Epithelial cell of proximal tubule (primary cell): ENCODE measurements at places on chromosomes 16 and 17.

GRCh38 chr17:27295945-27296344 lies 2.0 kb downstream of the WSB1 start:
- DNase-seq, result no peak

GRCh38 chr17:28949185-28950016 lies 1.9 kb downstream of the PHF12 start:
- no peak for DNase-seq

DNA sequence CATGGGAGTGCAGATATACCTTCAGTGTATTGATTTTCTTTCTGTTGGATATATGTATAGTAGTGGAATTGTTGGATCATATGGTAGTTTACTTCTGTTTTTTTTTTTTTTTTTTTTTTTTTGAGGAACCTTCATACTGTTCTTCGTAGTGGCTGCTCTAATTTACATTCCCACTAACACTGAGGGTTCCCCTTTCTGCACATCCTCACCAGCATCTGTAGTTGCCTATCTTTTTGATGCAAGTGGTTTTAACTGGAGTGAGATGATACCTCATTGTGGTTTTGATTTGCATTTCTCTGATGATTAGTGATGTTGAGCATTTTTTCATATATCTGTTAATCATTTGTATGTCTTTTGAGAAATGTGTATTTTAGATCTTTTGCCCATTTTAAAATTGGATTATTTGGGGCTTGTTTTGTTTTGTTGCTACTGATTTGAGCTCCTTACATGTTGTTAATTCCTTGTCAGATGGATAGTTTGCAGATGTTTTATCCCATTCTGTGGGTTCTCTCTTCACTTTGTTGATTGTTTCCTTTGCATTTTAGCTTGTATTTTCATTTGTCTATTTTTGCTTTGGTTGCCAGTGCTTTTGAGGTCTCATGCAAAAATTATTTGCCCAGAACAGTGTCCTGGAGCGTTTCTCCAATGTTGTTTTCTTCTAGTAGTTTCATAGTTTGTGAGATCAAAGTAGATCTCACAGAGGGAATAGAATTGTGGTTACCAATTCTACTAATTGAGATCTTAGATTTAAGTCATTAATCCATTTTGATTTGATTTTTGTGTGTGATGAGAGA lies 25.0 kb upstream of the BCAS3 start:
- DNase-seq, result no peak

DNA sequence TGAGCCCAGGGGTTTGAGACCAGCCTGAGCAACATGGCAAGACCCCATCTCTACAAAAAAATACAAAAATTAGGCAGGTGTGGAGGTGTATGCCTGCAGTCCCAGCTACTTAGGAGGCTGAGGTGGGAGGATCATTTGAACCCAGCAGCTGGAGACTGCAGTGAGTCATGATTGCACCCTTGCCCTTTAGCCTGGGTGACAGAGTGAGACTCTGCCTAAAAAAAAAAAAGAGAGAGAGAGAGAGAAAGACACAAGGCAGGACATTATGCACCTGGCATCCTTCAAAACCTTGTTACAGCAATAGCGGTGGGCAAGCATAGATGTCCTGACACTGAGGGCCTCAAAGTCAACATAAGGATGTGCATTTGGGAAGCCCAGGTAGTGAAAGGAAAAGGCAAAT lies 19.9 kb upstream of the SIAH1 start:
- DNase-seq, result no peak

GRCh38 chr17:21210411-21211076 lies 3.4 kb downstream of the TMEM11 start:
- DNase-seq, result no peak

- DNase-seq, result no peak
Measured at GRCh38 chr17:5241861-5242671, 7.4 kb upstream of the SCIMP start.

- DNase-seq, result no peak
Measured at GRCh38 chr16:84937196-84938005, 73.9 kb downstream of the ZDHHC7 start.

GRCh38 chr16:58280846-58281301 lies 14.0 kb downstream of the PRSS54 start:
- DNase-seq, result no peak

GRCh38 chr17:48375356-48375755 lies 54.7 kb downstream of the SKAP1 start:
- peak; percentile 79 for DNase-seq

DNA sequence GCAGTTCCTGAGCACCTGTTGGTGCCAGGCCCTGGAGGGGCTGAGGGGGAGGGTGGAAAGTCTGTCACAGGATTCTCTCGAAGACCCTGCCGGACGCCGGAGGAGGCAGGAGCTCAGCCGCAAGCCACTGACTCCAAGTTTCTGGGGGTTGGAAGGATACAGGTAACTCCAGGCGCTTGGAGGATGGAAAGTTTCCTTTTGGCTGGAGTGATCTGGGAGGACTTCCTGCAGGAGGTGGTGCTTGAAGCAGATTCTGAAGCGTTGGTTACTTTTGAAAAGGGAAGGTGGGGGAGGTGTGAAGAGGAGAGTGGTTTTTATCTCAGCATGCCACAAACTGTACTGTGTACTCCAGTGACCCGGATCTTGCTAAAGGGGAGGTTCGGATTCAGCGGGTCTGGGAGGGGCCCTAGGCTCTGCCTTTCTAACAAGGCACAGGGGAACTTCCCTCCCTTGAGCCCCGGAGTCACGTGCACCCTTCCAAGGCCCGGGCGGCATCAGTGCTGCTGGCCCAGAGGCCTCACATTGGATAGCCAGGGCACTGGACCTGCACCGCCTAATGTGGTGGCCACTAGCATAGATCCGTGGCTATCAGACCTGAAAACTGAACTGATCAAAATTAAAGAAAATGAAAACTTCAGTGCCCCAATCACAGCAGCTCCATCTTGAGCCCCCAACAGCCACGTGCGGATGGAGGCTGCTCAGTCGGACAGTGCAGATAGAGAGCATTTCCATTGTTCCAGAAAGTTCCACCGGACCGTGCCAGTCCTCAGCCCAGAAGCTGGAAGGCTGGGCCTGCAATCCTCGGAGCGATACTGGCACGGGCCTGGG lies 42.2 kb upstream of the GSE1 start:
- DNase-seq, result no peak

GRCh38 chr17:71849783-71850768 lies 270.7 kb upstream of the SOX9 start:
- peak; percentile 37 for DNase-seq

- DNase-seq, result no peak
Measured at GRCh38 chr17:17902877-17903276, 66.1 kb upstream of the SREBF1 start.

GRCh38 chr16:85681255-85681654 lies 7.5 kb downstream of the GINS2 start:
- DNase-seq, result no peak

DNA sequence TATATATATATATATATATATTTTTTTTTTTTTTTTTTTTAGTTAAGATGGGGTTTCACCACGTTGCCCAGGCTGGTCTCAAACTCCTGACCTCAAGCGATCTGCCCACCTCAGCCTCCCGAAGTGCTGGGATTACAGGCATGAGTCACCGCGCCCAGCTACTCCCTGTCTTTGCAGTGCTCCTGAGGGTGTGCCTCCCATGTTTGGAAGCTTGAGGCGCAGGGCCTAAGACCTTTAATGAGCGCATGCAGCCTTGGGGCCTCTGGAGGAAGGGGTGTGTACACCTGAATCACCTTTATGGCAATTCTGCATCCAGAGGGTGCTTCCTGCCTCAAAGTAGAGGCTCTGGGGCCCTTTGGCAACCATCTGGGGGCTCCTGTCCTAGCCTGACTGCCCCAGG lies 219.4 kb upstream of the CIBAR2 start:
- no peak for DNase-seq

DNA sequence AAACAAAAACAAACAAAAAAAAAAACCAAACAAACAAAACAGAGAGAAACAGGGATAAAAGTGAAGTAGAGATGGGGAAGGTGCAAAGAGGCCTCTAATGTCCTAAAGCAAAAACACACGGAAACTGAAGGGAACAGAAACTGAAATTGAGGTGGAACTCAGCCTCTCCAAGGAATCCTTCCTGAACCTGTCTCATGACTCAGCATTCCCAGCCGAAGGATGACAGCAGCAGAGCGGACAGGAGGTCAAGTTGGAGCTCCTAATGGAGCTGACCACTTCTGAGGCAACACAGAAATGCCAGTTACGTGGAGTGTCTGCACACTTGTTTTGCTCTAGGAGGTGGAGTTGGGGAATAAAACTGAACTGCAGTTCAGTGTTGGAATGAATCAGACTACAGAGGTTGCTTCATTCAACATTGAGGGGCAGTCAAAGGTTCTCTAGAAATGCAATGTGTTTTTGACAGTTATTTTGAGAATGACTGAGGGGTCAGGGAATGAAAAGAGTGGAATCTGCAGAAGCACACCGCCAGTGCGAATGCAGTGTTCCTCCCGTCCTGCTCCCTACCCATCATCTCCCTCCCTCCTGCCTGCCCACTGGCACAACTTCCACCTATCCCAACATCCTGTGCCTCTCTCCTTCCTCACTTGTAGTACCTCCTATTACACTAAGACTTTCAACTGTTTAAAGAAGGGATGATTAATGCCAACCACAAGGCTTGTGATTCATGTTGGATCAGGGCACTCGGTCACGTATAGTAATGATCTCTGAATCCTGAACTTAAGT lies 6.3 kb downstream of the UBE2O start:
- DNase-seq, result peak; percentile 86

DNA sequence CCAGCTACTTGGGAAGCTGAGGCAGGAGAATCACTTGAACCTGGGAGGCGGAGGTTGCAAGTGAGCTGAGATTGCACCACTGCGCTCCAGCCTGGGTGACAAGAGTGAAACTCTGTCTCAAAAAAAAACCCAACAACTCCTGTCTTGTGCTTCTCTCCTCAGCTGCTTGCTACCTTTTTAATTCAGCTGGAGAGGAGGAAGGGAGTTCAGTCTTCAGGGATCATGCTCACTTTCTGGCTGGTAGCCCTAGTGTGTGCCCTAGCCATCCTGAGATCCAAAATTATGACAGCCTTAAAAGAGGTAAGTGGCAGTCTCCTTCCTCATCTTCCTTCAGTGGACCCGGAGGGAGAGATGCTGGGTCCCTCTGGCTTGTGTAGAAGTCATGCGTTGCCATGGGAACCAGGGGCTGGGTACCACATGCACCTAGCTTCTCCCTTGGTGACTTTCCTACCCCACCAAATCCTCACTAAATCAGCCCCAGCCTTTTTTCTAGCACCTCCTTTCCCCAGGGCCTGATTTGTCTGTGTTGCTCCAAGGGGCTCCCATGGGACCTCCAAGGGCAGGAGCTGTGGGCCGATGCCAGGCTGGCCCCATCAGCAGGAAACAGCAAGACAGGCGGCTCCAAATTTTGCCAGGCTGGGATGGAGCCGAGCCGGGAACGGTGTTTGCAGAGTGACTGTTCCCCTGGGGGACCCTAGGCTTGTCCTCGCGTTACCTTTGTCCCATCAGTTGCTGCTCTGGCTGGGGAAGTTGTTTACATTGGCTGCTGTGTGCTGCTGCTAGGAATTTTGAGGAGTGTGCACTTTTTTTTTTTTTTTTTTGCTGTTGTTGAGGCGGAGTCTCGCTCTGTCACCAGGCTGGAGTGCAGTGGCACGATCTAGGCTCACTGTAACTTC lies 65.2 kb downstream of the ABCC1 start:
- DNase-seq, result no peak

GRCh38 chr16:86761111-86762031 lies 183.0 kb downstream of the FOXL1 start:
- no peak for DNase-seq

DNA sequence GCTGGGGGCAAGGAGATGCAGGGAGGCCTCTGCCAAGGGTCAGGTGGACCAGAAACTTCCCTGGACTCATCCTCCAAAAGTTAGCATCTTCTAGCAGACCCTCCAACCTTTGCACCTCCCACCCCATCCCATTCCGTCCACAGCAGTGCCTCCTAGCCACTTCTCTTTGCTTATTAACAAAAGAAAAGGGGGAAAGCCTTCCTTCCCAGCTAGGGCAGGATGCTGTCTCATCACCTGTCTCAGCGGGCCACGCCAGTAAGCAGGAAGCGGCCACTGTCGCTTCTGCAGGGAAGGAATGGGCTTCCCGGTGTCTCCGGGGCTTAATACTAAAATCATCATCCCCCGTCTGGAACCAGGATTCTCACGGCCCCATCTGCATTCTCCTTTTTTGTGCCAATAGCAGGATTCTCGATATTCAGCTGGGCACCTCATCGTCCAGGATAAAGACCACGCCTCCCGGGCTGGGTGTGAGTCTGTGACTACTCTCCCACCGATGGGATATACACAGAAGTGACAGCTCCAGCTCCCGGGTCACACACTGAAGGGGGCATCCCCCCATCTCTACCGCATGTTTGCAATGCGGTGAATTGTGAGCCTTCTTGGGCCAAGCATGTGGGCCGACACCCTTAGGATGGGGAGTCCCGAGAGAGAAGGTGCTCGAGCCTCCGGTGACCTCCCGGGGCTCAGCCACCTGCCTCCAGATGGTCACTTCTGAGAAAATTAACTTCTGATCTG lies 15.5 kb upstream of the RBFOX3 start:
- DNase-seq, result no peak

- peak; percentile 59 for DNase-seq
Measured at GRCh38 chr17:28204751-28205150, 114.2 kb upstream of the TMEM97 start.

DNA sequence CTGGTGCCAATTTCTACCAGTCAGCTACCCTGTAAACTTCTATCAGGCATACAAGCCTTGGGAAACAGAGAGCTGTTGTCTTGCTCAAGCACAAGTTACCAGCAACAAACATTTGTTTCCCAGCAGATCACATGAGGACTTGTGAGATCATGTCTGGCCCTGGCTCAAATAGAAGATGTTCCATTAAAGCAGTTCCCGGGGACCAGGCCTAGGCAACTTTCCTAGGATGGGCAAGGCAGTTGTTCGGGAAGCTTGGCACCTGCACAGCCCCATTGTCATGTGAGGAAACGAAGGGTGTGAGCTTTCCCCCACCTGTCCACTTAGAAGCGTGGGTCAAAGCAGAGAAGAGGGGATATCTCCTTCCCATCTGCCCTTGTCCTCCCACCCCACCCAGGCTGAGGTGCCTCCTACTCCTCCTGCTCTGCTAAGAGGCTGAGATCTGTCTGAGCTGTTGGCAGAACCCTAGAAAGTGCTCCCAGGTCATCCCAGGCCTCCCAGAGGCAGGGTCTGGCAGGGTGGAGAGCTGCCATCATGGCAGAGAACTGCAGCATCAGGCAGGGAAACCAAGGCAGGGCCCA lies 11.2 kb upstream of the SLC47A2 start:
- DNase-seq, result peak; percentile 90

GRCh38 chr17:10061111-10061845 lies 137.1 kb downstream of the GAS7 start:
- no peak for DNase-seq

- no peak for DNase-seq
Measured at GRCh38 chr17:83079766-83080578, 563 bp downstream of the METRNL start.

DNA sequence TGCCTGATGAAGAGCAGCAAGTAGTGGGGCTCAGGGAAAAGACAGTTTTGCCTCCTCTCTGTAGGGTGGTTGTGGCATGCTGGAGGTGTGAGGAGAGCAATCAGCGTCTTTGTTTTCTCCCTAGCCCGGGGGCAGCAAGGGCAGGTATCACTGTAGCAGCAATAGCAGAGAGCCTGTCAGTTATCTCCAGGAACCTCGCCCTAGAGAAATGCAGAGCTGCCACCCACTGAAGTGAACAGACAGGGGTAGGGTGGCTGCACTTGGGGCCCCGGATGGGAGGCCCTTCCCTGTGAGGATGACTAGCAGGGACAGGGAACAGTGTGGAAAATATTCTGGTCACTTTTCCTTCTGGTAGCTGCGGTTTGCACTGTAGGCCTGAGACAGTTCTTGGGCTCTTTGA lies 886.5 kb downstream of the CDH8 start:
- DNase-seq, result no peak

GRCh38 chr17:78393575-78393974 lies 15.1 kb downstream of the PGS1 start:
- DNase-seq, result no peak
